ENCODE measurements at places on chromosomes 2 and 18. TPM values are rescaled to one million over a fixed set of nuclear protein-coding genes. Genes with fewer than 3 reads are reported as not detected.

- DNase-seq: no peak
These were observed 49.3 kb downstream of the CIB4 start for GRCh38 chr2:26591619-26592505.

GRCh38 chr2:907706-908105, 42.9 kb upstream of the SNTG2 start:
- DNase-seq: no peak

DNA sequence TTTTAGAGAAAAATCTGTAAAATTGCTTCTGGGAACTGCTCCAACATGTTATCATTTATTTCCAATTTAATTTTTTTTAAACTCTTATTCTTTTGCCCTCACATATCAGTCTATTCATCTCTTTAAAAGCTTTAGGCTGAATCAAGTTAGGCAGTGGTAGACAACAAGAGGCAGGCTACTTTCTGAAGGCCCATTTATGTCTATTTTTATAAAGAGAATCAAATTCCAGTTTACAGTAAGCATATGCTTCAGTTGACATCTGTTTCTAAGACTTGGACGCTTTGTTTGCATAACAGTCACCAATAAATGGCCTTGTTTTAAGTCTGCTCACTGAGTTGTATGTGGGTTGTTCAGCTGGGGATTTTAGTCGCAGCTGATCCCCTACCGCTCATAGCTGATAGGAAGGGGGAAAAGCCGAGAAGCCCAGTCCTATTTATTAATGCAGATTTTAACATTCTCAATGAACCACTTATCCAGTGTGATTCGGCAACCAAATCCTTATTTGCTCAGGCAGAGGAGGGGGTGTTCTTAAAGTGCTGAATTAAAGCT, 260.4 kb upstream of the SIX3 start:
- DNase-seq: no peak

DNA sequence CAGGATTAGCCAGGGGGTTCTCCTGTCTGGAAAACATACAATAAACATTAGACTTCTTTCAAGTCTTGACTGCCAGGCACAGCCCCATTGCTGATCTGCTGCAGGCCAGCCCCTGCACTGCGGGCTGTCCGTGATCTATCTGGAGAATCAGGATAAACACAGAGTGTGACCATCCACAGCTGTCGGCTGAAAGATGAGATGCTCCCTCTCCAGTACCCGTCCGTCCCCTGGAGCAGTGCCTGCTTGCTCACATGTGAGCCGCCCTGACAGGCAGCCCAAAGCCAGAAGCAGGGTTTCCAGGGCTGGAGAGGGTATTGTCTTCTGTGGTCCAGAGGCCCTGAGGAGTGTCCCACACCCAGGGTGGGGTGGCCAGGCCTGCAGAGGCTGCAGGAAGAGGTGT, 46.1 kb upstream of the FOSL2 start:
- DNase-seq: no peak

The IL1A gene
- total RNA-seq: 0.49 TPM

The POLR1A gene
- 32.8 TPM for total RNA-seq

The NMUR1 gene
- not detected for total RNA-seq

The LNPK gene
- 35.7 TPM for total RNA-seq

The B3GNT2 gene
- 43.6 TPM for total RNA-seq

The RESP18 gene
- not detected for total RNA-seq

Data from activated naive CD4-positive, alpha-beta T cell treated with anti-CD3 and anti-CD28 coated beads, Interleukin-2, amount 50 U/mL, for 72 hours (primary cell).